ENCODE measurements at places on chromosomes 1 and 21. TPM values are rescaled to one million over a fixed set of nuclear protein-coding genes. Genes with fewer than 3 reads are reported as not detected.
A peak's percentile ranks its signal among the peaks of the same experiment; 100 is the strongest.

Gene SPRR1A
- not detected for total RNA-seq

Gene BARHL2
- 0.49 TPM for total RNA-seq

GRCh38 chr1:151822404-151822803 lies 9.2 kb downstream of the RORC start:
- ATAC-seq = no peak

Gene OLFML3
- total RNA-seq = 172 TPM

DNA sequence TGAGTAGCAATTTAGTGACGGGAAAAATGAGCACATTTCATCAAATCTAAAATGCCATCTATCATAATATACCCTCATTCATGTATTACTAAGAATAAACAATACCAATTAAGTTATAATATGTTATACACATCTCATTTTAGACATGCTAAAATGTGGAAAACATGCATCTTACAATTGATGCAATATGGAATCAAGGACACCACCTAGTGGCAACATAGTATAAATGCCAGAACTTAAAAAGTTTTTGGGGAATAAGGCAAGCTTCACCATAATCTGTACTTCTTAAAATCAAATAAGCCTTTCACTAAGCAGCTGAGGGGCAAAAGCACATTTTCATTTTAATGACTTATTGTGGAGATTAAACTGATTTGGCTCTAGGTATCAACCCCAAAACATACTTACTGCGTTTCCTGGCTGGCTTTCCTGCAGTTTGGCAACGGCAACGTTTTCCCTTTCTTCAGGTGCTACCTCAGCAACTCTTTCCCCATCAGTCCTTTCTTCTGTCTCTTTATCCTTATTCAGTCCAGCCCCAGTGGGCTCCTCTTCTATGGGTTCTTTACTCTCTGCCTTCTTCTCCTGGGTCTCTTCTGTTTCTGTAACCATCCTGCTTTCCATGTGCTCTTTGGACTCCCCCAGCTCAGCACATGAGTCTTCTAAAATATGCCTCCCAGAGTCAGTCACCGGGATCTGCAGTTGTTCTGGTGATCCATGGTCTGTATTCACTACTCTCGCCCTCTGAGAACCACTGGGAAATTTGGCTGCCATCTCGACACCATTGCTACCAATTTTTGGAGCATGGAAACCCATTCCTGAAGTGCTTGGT lies 11.4 kb downstream of the SDE2 start:
- no peak for ATAC-seq

DNA sequence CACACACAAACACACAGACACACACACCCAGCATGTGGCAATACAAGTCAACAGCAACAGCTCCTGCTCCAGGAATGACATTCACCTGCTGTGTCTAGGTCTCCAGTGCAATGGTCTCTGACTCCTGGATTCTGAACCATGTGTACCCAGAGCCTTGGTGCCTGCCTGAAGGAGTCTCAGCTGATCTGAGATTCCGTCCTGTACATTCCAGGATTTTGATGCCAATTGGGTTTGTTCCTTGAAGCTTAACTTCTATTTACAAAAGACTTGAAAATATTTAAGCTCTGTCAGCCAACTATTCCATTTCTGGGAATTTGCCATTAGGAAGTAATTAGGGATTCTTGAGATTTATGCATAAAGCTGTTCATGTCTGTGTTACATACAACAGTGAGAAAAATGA lies 85.4 kb upstream of the LRRC8D start:
- ATAC-seq = no peak

DNA sequence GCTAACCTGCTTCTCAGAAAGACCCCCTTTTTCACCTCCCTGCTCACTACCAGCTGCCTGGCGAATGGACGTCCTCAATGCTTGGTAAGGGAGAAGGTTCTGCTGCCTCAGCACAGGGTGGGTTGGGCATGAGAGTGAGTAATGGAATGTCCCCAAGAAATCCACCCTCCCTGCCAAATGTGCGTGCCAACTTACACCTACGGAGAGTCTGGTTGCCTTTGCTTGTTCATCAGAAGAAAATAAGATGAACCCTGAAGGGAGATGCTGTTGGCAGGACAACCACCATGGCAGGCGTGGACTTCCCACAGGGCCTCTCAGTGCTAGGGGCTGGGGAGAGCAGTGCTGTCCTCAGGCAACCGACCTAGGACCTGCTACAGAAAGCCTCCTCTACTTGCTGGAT lies 106.0 kb downstream of the XCL2 start:
- no peak for ATAC-seq

DNA sequence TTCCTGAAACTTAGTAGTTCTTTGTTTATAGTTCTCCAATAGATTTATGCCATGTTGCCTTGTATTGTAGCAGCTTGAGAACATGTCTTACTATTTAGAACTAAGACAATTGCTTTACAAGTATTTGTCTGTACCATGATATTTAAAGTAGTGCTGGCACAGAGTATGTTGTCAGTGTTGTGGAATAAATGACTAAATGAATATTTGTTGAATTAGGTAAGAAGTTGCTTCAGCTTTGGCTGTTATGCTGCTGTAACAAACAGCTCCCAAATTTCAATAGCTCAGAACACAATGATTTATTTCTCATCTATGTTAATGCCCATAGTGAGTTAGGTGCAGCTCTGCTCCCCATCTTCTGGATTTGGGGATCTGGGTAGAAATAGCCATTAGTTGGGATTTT lies 90.2 kb upstream of the VCAM1 start:
- no peak for ATAC-seq

Gene OXCT2
- not detected for total RNA-seq

DNA sequence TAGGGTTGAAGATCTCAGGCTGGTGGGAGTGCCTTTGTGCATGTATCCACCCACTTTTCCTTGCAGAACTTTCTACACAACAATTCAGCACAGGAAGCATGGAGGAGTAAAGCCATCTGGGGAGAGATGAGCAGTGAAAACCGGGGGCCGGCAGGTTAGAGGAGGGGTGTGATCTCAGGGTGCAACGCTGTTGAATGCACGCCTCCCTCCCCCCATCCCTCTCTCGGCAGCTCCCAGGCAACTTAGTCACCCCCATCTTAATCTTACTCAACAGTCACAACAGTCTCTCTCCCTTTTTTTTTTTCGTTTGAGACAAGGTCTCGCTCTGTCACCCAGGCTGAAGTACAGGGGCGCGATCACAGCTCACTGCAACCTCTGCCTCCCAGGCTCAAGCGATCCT lies 16.6 kb upstream of the ABCG1 start:
- ATAC-seq = no peak

Gene IFNGR2
- 24.3 TPM for total RNA-seq

DNA sequence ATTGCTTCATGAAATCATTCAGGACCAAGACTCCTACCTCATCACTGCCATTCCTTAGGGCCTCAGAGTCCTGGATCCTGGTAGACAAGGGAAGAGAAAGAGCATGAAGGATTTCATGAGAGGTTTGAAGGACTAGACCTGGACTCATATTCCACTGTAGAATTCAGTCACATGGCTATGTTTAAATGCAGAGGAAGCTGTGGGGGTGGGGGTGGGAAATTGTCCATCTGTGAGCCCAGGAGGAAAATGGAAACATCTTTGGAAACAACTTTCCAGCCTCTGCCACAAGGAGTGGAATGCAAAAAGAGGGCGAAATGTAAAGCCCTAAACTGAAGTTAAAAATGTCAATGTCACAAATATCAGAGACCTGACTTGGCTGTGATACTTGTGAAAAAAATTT lies 73.0 kb downstream of the BRINP2 start:
- no peak for ATAC-seq

Gene C2CD2
- total RNA-seq = 5.1 TPM

- peak; percentile 89 for ATAC-seq
Observed at GRCh38 chr1:155135415-155136028, at the start of gene SLC50A1. Gene SLC50A1, plus strand, starts transcription at chr1:155135852. Its CDS starts 60 bp downstream, at chr1:155135912.

Gene KCNJ6
- 0.09 TPM for total RNA-seq

- no peak for ATAC-seq
Observed at GRCh38 chr21:36988536-36988935, 18.0 kb upstream of the RIPPLY3 start.

Gene FAM20B
- 29.9 TPM for total RNA-seq

Gene TNFRSF9
- 0.31 TPM for total RNA-seq

Gene RAB7B
- 0.25 TPM for total RNA-seq

Gene SERINC2
- 5.1 TPM for total RNA-seq

DNA sequence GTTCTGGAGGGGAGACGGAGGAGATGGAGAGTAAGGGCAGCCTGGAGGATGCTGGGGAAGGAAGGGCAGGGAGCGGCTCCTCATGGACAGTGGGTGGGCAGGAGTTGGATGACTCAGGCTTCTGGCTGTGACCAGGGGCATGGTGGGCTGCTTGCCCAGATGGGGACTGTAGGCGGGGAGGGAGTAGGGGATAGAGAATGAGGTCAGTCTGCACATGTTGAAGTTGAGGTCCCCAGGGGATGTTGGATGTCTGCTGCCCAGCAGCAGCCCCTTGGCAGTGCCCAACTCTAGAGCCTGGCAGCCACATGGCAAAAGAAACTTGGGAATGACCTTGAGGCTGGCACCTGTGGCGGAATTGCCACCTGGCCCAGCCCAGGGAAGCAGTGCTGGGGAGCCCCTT lies 6.4 kb downstream of the SELENON start:
- no peak for ATAC-seq

DNA sequence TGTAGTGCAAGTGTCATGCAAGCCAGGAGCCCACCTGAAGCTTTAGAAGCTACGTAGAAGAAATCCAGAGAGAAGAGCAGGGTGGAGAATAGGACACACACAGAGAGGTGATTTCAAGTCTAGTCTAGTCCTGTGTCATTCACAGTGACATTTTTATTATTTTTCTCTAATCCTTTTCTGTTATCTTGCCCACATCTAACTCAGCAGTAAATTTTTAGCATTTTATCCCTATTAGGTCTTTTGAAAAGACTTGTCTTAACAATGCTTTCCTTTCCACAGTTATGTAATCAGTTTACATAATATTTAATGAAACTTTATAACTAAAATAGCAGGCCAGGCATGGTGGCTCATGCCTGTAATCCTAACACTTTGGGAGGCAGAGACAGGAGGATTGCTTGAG lies 198.6 kb downstream of the ADGRL2 start:
- no peak for ATAC-seq

DNA sequence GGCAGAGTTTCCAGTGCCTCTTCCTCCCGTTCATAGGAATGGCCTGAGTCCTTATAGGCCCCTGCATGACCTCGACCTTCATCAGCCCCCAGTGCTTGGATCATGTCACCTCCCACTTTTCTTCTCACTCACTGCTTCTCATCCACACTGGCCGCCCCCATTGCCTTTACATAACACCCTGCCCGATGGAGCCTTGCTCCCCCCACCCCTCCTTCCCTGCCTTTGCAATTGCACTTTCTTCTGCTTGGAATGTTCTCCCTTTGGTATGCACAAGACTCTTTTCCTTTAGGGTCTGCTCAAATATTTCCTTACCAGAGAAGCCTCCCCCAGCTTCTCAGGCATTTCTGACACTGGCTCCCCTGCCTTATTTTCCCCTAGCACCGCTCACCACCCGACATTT lies 125.2 kb upstream of the KCNJ6 start:
- peak; percentile 28 for ATAC-seq

GRCh38 chr1:206663832-206664652 lies 20.7 kb upstream of the MAPKAPK2 start:
- peak; percentile 91 for ATAC-seq

DNA sequence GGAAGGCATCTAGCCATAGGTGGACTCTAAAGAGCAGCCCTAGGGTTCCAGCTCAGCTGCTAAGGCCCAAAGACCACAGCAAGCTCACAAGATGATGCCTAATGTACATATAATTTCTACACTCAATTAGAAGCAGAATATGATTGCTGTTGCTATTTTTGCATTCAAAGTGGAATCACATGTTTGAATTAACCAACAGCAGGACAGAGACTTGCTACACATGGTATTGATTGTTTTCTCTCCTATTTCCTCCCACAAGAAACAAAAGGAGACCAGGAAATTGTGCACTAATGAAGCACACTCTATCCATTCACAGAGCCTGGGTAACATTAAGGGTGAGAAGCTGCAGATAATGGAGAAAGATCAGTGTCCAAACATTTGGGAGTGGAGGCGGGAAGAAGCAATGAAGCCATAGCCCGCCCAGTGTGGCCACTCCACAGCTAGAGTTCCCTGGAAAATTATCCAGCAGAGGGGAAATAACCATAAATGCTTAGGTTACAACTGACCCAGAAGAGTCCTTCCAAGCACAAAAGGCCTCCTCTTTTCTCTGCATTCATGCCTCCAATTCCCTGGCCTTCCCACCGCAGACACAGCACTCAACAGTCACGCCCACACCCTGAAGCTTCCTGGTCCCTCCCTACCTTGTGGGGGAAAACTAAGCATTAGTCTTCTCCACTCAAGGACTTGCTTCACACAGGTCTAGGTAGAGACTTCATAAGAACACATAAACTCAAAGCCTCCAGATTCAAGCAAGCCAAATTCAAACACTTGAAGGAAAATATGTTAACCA lies 7.5 kb downstream of the CNN3 start:
- ATAC-seq = peak; percentile 14

- ATAC-seq = peak; percentile 56
Observed at GRCh38 chr1:151457911-151458801, 1.1 kb downstream of the POGZ start.
